Stimulated activated CD4-positive, alpha-beta T cell treated with anti-CD3 and anti-CD28 coated beads, Interleukin-12 subunit alpha, Interleukin-12 subunit beta, amount 100 ng/mL, for 4 hours (primary cell): ENCODE measurements at places on chromosomes 12 and 14.

DNA sequence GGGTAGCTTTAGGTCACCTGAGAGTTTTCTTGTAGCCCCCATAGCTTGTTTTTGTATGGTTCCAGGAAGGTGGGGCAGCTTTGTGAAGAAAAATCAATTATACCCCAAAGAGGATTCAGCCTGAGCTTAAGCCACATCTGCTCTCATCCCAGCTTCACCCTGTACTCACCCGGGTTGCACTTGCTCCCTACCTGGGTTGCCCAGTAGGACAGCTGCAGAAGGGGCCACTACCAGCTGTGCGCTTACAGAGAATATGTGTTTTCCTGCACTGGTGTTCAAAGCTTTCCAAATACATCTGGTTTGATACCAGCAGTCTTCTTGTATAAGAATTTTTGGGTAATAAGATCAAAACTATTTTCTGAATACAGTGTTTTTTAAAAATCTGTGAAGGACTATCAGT lies 3.0 kb upstream of the SLC38A1 start:
- no peak for DNase-seq

GRCh38 chr12:63152321-63152700 lies 1.3 kb upstream of the AVPR1A start:
- DNase-seq = no peak

GRCh38 chr14:53547593-53547992 lies 394.5 kb upstream of the DDHD1 start:
- no peak for DNase-seq

DNA sequence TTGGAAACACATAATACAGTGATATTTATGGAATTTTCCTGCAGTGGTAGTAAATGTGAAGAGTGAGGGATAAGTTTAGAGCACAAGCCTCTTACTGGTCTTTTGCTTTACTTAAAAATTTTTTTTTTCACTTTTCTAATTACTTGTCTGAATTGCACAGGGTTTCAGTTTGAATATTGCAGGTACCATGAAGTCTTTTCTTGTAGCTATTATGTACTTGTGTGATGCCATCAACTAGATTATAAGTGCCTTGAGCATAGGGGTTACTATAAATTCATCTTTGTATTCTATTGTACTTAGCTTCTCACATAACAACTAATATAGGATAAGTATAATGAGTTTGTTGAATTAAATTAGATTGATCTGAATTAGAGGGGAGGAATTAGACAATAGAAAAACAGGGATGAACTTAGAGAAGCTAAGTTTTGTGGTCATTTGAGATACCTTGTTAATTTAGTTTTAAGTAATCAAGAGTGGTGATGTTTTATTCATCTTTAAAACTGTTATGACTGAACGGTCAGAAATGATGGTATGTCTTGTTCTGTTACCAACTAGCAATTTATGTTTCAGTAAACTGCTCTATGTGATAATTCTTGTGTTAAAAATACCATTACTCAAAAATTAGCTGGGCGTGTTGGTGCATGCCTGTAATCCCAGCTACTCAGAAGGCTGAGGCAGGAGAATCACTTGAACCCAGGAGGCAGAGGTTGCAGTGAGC lies 42.1 kb downstream of the CCDC91 start:
- DNase-seq = no peak

GRCh38 chr12:89073027-89073398 lies 279.3 kb downstream of the DUSP6 start:
- no peak for DNase-seq

DNA sequence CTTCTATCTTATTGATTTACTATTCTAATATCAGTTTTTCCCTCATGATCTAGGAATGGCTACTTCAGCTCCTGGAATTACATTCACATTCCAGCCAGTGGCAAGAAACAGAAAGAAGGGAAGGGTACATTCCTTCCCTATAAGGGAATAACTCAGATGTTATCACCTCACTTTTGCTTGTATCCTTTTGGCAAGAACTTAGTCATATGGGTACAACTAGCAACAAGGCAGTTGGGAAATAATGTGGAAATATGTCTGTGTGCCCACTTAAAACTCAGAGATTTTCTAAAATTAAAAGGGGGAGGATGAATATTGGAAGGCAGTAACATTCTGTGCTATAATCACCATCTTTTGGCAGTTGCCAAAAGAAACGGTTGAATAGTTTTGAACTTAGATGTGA lies 85.6 kb downstream of the MSRB3 start:
- no peak for DNase-seq

GRCh38 chr12:56574210-56574609 lies 52.6 kb downstream of the RBMS2 start:
- DNase-seq = no peak

- no peak for DNase-seq
Measured at GRCh38 chr12:77584860-77585259, 245.8 kb upstream of the NAV3 start.

- DNase-seq = no peak
Measured at GRCh38 chr12:85322715-85323114, 42.7 kb downstream of the ALX1 start.

- DNase-seq = no peak
Measured at GRCh38 chr14:54567224-54567638, 303 bp downstream of the SAMD4A start.

DNA sequence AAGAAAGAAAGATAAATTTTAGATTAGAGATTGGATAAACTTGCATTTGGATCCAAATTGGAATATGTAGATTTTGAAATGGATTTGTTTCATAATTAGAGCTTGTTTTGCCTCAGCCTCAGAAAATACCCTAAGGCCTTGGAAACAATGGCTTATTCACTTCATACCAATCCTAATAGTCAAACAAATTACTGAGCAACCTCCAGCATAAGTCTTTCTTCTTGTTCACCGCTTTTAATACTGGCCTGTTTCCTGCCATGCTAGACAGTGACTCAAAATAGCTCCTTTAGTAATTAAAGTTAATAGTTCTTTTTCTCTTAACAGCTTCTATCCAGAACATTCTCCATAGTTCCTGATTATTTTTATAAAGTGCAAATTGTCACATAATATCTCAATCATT lies 110.9 kb upstream of the DNM1L start:
- DNase-seq = no peak

- no peak for DNase-seq
Measured at GRCh38 chr14:54589076-54589475, 22.1 kb downstream of the SAMD4A start.

- no peak for DNase-seq
Measured at GRCh38 chr12:74382983-74383382, 154.7 kb upstream of the ATXN7L3B start.

DNA sequence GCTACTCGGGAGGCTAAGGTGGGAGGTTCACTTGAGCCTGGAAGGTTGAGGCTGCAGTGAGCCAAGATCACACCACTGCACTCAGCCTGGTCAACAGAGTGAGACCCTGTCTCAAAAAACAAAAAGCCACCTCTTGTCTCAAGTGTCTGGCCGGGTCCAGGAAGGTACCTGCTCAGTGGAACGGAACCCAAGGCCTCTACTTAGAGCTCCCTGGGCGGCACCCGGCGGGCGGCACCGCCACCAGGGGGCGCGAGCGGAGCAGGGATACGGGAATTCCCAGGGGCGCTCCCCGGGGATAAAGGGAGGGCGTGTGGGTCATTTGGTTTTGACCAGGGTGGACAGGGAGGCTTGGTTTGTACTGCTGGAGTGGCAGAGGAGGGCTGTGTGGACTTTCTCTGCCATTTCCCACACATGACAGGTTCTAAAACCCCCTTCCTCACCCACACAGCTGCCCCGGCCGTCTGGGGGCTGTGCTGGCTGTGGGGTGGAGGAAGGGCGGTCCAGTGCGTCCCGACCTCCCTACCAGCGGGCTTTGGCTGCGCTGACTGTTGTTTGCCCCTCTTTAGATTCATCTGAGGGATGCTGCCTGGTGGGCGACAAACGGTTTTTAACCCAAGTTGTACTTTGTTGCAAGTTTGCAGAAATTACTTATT lies 91.4 kb downstream of the SETD3 start:
- peak; percentile 52 for DNase-seq

GRCh38 chr14:101977311-101978071 lies 13.1 kb downstream of the DYNC1H1 start:
- no peak for DNase-seq

DNA sequence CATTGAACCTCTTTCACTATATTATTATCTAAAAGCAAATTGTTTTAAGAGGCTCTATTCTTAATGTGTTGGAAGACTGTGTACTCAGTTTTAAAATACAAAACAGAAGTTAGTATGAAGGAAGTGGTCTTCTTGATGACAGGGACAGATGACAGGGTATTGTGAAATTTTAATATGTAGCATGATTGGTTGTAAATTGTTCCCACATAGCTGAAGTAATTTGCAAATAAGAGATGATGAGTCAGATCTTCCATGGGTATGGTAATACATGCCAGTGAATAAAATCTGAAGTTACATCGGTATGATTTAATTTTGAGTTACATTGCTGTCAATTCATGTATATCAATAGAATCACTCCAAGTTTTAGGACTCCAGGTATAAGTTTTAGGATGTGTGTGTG lies 454.8 kb downstream of the AEBP2 start:
- no peak for DNase-seq

DNA sequence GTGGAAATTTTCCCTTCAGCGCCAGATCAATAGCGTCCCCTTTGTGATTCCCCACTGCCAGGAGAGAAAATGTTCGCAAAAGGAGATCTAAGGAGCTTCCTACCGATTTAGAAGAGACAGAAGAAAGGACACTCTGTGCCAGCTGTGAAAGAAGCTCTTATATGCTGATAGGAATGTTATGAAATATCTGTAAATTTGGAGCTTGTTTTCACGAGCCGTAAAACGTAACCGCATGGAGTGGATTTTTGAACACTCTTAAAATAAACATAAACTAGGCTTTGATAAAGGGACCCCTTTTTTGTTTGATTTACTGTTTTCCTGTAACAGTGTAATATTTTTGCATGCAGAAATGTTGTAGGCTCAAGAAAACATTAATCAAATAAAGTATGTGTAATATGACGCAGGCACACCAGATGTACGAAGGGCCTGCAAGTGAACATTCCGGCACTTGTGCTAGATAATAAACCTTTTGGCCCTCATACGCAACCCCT lies 346.8 kb downstream of the ETNK1 start:
- DNase-seq = no peak

- DNase-seq = no peak
Measured at GRCh38 chr12:101608301-101609133, 13.7 kb downstream of the MYBPC1 start.

DNA sequence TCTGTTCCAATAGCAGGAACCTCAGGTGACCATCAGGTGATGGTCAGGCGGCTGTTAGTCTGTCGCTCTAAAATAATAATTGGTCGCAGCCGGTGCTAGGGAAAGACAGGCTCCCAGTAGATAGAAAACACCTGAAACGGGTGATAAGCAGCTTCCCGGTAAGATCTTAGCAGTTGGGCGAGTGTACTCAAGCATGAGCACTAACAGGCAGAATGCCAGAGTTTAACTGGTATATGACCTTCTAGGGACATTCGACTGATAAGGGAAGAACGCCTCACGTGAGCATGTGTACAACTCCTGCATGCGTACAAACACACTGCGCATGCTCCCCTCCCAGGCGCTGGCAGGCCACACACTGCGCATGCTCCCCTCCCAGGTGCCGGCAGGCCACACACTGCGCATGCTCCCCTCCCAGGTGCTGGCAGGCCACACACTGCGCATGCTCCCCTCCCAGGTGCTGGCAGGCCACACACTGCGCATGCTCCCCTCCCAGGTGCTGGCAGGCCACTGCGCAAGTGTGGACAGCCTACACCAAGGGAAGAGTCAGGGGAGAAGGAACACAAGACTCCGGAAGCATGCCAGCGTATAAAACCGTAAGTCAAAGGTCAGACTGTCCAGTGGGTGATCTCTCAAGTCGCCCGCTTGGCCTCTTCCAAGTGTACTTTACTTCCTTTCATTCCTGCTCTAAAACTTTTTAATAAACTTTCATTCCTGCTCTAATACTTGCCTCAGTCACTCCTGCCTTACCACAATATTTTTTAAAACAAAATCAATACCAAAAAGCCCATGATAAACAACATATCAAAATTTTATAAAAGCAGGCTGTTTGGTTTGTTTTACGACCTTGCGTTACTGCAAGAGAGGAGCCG lies 24.5 kb downstream of the GPRC5D start:
- DNase-seq = no peak

DNA sequence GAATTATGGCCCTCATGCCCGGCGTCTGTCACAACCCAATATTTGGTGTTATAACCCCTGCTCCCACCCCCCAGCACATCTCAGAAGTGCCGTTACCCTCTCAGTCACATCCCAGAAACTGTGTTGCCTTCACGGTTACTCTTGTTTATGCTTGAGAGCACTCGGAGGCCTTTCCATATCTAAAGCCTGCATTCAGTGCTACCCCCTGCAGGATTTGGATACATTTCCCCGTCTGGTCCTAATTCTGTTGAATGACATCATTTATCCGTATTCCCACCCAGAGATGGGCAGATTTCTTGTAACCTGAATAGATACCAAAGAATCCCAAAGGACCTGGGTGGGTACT lies 19.1 kb upstream of the FOS start:
- DNase-seq = no peak

DNA sequence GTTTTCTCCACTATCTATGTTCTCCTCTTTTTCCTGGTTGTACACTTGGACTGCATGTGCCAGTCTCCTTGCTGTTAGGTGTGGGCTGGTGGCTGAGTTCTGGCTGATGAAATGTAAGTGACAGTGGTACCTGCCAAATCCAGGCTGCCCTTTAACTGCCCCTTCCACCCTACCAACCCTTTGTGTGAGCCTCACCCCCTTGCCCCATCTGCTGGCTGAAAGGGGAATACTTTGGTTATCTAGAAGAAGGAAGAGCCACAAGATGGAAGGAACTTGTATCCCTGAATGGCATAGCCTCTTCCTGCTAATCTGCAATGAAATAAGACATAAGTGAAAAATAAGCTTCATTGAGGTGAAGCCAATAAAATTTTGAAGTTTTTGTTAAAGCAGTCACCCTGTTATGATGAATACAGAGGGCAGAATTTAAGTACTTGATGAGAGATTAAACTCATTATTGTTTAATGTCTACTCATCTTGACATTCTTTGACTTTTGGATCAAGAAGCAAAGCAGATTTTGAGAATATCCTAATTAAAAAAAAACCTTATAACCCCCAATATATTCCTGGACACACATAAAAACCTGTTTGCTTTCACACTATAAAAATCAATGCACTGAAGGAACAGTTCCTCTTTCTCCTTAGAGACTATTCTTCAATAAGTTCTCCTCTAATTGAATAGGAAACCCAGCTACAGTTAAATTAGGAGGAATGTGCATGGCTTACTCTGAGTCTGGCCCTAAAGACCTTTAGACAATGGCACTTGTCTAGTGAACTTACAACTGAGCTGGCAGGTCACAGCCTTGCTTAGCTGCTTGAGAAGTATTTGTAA lies 262.6 kb upstream of the BTG1 start:
- DNase-seq = no peak

GRCh38 chr14:95255013-95255412 lies 64.7 kb downstream of the CLMN start:
- no peak for DNase-seq

DNA sequence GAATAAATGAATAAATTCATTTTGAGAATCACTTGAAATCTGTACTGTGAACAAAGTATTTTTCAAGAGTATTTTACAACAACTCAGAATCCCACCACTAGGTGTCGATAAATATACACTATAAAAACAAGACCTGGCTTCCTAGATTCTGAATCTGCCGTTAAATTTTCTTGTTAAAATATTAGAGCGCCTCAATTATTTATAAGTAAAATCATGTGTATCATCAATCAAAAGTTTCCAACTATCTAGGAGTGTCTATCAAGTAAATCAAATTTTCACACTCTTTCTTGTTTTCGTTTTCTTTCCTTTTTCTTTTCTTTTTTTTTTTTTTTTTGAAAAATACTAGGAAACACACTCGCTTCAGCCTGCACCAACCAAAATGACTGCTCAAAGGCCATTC lies 179.2 kb upstream of the DCN start:
- no peak for DNase-seq
